GM04503 (cell line): ENCODE measurements at places on chromosomes 7 and 10.

GRCh38 chr7:13727751-13728150, 261.7 kb downstream of the ETV1 start:
- no peak for DNase-seq

DNA sequence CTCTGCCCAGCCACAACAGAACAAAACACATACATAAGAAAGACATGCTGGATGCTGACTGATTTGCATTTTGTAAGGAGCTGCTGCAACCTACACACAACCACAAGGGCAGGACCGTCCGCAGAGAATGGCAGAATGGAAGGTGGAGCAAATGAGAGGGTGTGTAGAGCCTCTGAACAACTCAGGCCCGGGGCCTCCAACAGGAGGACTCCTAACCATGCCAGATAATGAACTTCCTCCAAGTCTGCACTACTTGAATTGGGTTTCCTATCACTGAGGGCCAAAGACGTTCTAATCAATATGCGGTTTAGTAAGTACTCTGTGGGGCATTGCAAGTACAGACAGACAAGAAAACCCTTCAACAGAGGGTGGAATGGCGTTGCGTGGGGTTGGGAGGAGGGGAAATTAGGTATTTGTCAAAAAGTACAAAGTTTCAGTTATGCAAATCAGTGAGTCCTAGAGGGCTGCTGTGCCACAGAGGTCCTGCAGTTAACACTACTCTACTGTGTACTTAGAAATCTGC, 14.6 kb downstream of the VOPP1 start:
- no peak for DNase-seq

DNA sequence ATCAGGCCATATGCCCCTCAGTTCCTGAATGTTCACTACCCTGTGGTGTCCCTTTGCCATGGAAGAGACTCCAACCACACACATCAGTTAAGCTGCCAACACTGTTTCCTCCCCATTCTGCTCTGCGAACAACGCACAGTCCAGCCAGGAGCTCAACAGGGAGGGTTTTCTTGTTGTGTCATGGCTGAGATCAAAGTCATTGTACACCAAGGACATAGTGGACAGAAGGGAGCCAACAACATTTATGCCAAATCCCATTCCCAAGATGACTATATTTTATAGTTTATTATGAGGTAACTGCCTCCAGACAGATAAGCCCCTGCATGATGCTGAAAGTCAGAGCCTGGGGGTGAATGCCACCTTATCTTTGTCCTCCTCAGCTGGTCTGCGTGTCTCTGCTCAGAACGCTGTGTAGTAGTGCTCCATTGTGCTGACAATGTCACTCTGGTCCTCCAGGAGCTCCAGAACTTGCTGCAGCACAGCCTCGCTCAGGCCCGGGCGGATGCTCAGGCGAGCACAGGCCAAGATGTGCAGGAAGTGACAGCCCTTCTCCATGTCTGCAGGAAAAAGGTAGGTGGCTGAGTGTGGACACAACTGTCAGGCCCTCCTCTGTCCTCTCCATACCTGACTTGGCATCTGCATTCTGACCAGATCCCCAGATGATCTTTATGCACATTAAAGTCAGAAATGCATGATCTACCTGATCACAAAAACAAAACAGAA, 27.1 kb upstream of the SH3PXD2A start:
- DNase-seq, result no peak

DNA sequence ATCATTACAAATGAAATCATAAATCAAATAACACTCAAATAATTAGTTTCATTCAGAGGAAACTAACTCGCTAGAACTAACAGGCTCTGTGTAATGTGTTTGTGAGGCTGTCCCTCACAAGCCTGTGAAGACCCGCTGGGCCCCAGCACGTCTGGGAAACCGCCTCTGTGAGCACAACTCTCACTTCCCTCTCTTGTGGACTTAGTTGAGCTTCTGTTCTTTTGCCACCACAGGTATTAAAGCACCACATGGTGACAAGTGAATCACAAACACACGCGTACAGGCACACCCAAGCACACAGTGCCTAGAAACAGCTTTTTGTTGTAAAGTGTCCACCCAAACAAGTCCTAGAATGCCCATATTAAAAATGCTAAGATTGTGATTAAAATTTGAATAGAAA, 51.0 kb downstream of the ZNF777 start:
- no peak for DNase-seq

- no peak for DNase-seq
Observed at GRCh38 chr10:81680359-81680758, 194.6 kb upstream of the NRG3 start.

GRCh38 chr7:50497068-50497642, 47.0 kb upstream of the FIGNL1 start:
- no peak for DNase-seq

DNA sequence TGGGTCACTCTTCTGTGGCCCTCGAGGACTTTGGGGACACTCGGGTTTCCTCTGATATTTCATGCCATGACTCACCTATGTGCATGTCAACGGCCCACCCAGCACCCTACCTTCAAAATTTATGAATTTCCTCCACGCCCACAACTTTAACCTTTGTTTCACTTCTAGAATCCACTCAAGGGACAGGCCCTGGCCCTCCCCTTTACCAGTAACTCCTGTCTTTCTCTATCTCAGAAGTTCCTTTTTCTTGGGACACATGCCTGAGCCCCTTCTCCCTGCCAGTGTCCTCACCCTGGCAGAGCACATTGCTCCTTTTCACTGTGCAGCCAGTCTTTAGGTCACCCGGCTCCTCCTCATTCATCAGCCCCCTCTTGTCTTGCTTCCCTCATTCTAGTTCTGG, 282.5 kb upstream of the KLF6 start:
- no peak for DNase-seq

- no peak for DNase-seq
Observed at GRCh38 chr10:76080991-76081390, 649.6 kb downstream of the LRMDA start.

GRCh38 chr10:113960617-113961181, 83.0 kb upstream of the ADRB1 start:
- no peak for DNase-seq

- DNase-seq, result no peak
Observed at GRCh38 chr10:1809139-1809741, 71.9 kb upstream of the ADARB2 start.

GRCh38 chr10:52951824-52952223, 179.2 kb upstream of the MBL2 start:
- DNase-seq, result no peak
